ENCODE measurements at places on chromosomes 1 and 21.
A peak's percentile ranks its signal among the peaks of the same experiment; 100 is the strongest.

DNA sequence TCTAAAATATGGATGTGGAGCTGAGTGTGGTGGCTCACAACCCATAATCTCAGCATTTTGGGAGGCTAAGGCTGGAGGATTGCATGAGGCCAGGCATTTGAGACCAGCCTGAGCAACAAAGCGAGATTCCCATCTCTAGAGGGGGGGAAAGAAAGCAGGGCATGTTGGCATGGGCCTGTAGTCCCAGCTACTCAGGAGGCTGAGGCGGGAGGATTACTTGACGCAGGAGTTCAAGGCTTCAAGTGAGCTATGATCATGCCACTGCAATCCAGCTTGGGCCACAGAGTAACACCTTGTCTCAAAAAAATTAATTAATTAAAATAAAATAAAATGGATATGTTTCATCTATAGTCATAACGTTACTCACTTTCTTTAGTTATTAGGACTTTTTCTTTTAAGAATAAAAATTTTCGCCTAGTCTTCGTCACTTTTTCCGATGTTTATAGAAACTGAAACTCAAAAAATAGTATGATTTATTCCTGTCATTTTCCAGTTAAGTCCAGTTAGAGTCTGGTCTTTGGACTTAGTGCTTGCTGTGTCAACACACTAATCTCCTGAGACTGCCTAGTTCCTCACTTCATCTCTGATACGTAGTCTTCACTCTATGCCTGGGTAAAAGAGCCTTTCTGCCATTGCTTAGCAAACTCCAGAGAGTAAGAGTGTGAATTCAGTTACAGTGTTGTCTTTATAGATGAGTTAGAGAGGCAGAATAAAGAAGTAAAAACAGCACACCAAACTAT lies 28.0 kb downstream of the IARS2 start:
- peak; percentile 36 for DNase-seq

DNA sequence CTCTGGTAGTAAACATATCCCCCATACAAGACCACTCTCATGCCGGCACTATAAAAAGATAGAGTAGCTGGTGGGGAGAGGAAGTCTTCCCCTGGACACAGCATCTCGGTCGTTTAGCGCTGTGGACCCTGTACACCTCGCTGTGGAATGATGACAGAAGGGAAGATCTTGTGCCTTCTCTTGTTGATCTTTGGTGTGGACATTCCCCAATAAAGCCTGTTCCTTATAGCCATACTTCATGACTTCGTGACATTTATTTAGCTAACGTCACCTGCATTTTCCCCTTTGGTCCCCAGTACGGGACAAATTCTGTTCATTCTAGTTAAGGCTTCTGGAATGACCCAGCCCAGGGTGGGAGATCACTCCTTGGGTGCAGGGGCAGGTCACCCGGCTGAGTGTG lies 24.9 kb upstream of the MAP10 start:
- DNase-seq, result no peak

DNA sequence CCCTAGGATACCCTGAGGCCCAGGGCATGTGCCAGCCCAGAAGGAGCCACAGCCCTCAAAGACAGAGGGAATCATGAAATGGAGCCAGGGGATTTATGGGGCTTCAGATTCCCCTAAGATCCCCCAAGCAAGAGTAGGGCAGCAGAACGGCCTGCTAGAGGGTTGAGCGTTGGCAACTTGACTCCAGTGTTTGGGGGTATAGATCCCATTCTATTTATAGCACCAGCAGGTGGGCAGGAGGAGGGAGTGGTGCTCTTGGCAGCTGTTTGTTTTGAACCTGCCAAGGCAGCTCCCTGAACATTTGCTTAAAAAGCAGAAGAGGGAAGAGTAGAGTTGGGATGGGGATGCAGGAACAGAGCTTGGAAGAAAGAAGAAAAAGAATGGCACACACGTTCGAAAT lies 33.7 kb downstream of the GLUL start:
- DNase-seq, result no peak

- no peak for DNase-seq
Observed at GRCh38 chr1:228364706-228365213, 41.9 kb downstream of the TRIM11 start.

DNA sequence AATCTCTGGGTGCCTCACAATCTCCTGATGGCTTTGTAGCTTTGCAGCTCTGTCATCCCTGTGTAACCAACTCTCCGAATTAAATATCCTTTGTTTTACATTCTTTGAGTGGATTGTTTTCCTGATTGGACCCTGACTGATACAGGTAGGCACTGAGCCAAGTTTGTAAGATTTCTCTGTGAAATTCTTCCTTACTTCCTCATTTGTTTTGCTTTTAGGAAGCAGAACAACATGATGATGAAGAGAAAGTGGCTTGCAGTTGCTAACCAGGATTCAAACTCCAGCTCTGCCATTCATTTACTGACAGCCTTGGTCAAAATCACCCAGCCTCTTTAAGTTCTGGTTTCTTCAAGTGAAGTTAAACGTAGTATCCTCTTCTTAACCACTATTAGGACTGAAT lies 452.3 kb downstream of the OMA1 start:
- DNase-seq, result no peak

- DNase-seq, result no peak
Observed at GRCh38 chr1:233725423-233725822, 111.5 kb downstream of the KCNK1 start.

- no peak for DNase-seq
Observed at GRCh38 chr1:183227422-183228346, 41.6 kb downstream of the LAMC2 start.

DNA sequence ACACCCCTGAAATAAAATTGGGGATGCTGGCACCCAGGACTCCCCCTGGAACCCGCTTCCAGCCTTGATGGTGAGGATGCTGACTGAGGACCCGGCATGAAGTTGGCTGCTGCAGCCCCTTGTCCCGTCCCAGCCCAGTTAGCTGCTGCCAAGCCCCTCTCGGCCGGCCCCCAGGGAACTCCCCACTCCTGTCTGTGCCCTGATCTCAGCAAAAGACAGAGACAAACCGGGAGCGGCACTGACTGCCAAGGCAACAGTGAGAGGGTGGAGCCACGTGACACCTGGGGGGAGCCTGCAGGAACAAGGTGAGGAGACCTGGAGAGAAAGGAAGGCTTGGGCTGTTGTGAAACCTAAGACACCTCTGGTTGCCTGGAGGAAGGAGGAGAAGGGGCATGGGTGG lies 24.7 kb downstream of the CASZ1 start:
- DNase-seq, result no peak

DNA sequence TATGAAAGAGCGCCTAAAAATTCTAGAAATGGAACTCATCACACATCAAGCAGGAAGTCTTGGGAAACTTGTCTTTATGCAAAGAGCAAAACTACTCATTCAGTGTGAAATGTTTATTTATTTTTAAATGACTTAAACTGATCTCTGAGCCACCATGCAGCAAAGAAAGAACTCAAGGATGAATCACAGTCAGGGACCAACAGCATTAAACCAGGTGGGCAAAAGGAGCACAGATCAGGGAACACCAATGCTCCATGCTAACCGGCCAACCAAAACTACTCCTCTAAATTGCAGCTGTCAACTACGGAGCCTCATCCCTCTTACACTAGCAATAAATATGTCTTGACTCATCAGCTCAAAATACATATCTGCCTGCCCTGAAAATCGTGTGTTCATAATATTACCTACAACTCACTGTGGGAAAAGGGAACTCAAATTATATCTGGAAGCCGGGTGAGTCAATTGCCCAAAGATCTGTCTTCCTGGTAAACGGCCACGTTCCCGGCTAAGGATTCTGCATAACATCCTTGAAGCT lies 129.2 kb downstream of the PTPN14 start:
- DNase-seq, result peak; percentile 55

DNA sequence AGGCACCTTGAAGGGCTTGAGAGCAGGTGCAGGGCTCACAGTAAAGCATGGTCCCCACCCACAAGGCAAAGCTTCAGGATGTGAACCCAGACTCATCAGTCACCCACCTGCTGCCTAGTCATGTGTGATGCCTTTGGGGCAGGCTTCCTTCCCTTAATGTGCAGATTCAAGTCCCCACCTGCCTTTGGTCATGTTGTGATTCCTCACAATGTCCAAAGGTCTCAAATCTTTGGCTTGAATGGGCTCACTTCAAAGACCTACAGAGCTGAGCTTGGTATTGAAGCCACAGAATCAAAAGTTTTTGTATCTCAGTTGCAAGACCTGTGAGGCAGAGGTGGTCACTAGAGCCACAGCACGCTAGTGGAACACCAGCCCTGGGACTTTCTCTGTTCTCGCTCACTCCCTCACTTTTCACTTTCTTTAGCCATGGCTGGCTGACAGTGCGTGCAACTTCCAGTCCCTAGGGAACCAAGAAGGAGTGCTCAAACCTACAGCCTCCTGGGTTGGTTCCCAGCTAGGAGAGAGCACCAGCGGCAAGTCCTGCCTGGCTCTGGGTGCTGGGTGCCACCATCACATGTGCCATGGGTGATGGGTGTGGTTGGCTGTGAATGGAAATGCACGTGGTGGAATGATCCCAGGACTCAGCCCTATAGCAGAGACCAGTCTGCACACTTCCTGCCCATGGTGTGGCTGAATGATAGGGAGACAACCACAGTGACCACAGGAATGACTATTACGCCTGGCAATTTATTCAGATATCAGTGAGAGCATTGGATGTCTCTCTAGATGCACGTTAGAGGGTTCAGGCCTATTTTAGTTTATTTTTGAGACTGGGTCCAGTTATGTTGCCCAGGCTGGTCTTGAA lies 26.4 kb upstream of the CLIC6 start:
- no peak for DNase-seq
